Activated CD4-positive, alpha-beta T cell treated with anti-CD3 and anti-CD28 coated beads, Interleukin-10, Interleukin-2, amounts not matched to agents 100 ng/mL and 50 ng/mL, durations not matched to agents 16 hours and 8 hours (primary cell): ENCODE measurements at places on chromosomes 4 and X.

DNA sequence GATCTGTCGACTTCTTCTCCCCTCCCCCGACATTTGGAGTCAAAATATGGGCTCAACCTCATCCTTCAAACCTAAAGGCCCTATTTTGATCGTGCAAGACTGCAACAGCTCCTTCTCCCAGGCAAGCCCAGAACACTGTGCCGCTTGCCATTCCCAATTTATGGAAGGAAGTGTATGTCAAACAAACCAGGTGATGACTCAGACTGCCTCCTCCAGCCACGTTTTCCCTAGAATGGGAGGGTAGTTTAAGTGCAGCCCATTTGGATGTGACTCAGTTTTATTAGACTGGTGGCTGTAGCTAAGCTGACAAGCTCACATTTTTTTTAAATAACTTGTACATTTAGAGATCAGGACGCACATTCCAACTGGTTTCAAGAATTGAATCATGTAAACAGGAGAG, 570.4 kb upstream of the DIPK2B start:
- no peak for DNase-seq

GRCh38 chr4:57312296-57312695, 202.1 kb upstream of the IGFBP7 start:
- DNase-seq, result no peak

- DNase-seq, result no peak
Observed at GRCh38 chr4:139154538-139154937, 22.5 kb downstream of the ELF2 start.

DNA sequence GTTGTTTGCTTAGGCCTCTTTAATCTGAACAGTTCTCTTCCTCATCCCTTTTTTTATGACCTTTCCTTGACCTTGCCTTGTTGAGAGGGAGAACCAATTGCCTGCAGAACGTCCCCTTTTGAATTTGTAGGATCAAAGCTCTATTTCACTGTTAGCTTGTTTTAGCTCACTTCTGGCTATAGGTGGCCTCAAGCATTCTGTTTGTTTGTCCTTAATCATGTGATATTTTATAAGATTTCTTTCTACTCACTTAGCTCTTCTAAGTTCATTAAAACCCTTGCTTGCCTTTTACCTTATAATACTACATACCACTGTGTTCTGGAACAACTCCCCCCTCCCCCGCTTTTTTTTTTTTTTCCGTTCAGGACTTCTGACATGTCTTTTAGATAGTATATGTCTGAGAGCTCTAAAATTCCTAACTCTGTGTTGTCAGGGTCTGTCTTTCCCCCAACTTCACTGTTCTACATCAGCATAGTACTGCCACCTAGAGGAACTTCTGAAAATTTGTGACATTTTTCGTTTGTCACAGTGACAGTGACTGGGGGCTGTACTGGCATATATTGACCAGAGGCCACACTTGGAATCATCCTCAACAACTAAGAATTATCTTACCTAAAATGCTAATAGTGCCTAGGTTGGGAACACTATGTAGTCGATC, 128.5 kb downstream of the LARP7 start:
- peak; percentile 49 for DNase-seq

DNA sequence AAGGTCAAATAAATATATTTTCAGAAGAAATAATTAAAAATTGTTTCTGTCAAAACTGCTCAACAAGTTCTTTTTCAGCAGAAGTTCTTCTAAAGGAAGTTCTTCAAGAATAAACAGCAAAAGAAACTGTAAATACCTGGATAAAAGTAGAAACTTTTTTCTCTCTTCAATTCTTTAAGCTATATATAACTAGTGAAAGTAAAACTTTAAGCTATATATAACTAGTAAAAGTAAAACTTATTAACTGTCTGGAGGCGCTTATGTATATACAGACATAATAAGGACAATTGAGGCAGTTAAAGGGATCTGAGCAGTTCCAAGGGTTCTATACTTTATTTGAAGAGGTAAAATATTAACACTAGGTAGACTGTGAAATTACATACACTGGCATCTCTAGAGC, 126.9 kb downstream of the LRBA start:
- no peak for DNase-seq

- DNase-seq, result no peak
Observed at GRCh38 chr4:153780876-153781275, 8.0 kb downstream of the SFRP2 start.

DNA sequence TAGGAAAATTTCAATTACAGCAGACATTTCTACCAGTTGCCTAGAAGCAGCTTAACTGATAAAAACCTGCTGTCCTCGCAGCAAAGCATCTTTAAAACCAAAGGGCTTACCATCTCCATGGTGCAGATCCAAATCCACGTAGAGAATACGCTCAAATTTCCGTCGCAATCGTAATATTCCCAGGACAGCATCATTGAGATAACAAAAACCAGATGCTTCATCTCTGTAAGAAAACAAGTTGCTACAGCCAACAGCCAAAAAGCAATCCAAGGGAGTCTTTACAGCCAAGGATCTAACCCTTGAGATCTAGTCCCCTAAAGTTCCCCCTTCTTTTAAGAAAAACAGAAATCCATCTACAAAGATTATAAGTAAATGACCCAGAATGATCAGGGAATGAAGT, 77.6 kb downstream of the HDAC8 start:
- DNase-seq, result no peak

DNA sequence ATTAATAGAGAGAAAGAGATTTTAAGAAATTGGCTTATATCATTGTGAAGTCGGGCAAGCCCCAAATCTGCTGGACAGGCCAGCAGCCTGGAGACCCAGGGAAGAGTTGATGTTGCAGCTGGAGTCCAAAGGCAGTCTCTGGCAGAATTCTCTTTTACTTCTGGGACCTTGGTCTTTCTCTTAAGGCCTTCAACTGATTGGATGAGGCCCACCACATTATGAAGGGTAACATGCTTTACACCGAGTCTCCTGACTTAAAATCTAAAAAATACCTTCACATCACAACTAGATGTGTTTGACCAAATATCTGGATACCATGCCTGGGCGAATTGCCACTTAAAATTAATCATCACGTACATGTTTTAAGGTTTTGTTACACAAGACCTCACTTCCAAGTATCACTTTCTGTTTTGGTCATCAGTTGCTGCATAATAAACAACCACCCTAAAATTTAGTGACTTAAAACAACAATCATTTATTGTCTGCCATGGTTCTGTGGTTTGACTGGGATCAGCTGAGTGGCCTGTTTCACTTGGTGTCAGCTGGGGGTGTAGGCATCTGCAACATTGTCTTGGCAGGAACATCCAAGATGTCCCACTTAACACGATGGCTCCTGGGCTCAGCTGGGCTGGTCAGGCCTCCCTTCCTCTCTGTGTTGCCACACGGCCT, 3.4 kb downstream of the CD38 start:
- DNase-seq, result peak; percentile 83

DNA sequence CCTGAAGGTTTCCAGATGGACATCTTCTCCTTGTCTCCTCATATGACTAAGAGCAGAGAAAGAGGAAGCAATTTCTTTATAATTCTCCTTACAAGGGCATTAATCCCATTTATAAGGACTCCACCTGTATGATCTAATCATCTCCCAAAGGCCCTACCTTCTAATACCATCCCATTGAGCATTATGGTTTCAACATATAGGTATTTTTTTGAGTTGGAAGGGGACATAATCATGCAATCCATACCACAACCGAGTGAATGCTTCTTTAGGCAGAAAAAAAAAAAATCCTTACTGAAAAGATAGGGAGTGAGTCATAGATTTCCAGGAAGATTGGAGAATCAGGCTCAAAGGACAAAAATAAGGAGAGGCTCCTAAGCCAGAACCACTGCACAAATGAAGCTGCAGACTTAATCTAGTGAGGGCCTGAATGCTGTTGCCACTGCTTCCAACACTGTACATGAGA, 312.5 kb upstream of the HS3ST1 start:
- no peak for DNase-seq

- no peak for DNase-seq
Observed at GRCh38 chrX:69038188-69038587, 127.1 kb downstream of the PJA1 start.

- no peak for DNase-seq
Observed at GRCh38 chr4:163967263-163967662, 472.8 kb downstream of the TMA16 start.

DNA sequence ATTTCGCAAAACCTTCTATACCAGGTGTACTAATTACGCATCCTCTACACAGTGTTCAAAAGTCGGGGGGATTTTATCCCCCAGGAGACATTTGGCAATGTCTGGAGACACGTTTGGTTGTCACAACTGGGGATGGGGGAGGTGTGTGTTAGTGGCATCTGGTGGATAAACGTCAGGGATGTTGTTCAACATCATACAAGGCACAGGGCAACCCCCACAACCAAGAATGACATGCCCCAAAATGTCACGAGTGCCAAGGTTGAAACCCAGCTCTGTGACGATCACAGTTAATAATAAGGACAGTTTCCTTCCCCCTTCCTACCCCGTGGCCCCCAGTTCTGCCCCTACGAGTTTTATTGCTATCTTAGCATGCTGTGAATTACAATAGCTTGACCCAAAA, 15.9 kb upstream of the SEL1L3 start:
- no peak for DNase-seq

GRCh38 chr4:169861593-169861992, 103.8 kb upstream of the HPF1 start:
- DNase-seq, result no peak

DNA sequence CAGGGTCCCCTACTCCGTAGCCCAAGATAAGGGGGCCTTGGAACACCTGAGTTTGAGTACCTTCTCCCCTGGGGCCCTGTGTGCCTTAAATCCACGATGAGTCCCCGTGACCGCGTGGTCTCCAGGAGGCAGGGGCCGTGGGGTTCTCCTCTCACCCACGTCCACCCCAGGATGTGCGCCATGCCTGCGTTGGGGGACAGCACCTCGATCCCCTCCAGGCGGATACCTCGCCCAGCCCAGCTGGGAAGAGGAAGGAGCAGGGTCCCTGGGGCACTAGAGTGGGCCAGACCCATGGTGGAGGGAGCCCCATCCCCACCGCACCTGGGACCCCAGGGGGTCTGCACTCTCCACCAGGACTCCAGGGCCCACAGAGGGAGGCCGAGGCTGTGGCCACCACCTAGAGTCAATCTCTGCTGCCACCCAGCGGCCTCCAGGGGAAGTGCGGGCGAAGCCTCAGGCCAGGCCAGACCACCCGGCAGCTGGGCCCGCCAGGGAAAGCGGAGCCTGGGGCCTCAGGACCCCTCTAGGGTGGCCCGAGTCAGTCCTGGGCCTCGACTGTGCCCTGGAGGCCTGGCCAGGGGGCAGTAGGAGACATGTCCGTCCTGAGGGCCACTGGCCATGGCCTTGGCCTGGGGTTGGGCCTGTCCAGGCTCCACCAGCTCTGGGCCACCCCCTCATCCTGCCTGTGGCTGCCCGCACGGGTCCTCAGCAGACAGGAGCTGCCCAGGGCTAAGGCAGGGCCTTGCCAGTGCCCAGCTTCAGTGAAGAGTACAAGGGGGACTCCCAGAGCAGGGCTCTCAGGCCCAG, 55.0 kb downstream of the FAM53A start:
- DNase-seq, result peak; percentile 64

DNA sequence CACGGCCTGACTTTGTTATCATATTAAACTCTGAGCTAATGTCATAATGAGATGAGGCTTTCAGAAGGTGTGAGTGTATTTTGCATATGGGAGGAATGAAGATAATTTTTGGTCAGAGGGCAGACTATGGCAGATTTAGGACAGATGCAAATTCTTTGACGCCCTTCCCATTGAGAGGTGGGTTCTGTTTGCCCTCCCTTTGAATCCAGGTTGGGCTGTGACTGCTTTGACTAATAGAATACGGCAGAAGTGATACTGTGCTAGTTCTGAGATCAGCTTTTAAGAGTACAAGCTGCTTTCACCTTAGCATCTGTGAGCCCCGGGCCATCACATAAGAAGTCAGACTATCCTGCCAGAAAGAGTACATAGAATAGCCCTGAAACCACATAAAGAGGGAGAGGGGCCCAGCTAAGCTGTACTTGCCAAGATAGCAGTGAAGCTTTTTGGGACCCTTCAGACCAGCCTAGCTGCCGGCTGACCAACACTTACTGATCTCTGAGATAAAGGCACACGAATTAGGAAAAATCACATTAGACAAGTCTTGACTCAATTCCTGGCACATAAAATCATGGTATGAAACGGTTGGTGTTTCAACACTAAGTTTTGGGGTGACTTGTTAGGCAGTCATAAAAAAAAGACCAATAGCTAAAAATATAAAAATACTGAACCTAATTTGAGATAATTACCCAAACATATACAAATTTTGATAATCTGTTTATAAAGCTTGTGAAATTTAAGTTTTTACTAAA, 166.7 kb upstream of the SH3RF1 start:
- no peak for DNase-seq

DNA sequence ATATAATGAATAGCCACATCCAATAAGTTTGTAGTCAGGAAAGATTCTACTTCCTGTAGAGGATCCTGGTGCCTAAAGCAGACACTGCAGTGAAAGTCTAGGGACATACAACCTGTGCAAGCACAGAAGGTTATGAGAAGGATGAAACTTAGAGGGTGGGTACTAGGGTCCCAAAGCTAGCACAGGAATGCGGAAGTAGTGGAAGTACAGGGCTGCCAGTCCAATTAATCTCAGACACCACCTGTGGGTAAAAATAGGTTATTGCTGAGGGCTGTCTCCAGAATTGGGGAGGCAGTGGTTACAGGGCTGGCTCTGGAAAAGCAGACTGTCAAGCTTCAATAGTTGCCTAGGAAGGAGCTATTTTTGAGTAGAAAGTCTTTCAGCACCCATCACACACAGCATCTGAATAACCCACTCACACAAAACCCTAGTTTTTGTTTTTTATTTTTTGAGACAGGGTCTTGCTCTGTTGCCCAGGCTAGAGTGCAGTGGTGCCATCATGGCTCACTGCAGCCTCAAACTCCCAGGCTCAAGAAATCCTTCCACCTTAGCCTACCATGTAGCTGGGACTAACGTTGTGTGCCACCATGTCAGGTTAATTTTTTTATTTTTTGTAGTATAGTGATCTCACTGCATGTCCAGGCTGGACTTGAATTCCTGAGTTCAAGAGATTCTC, 50.8 kb upstream of the ELF2 start:
- DNase-seq, result no peak

DNA sequence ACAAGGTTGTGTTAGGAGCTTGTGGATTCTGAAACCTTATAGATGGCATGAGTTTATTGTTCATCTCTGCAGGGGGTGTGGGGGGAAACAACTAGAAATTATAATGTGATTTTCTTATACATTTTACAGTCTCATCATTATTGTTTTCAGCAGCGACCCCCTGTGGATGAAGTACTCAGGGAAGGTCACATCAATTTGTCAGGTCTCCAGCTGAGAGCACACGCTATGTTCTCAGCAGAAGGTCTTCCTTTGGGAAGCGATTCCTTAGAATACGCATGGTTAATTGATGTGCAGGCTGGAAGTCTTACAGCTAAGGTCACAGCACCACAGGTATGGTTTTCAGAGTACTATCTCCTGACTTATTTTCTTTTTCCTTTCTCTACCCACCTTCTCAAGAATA, 72.2 kb downstream of the BLTP1 start:
- no peak for DNase-seq
